ENCODE measurements at places on chromosomes 2 and 18.

DNA sequence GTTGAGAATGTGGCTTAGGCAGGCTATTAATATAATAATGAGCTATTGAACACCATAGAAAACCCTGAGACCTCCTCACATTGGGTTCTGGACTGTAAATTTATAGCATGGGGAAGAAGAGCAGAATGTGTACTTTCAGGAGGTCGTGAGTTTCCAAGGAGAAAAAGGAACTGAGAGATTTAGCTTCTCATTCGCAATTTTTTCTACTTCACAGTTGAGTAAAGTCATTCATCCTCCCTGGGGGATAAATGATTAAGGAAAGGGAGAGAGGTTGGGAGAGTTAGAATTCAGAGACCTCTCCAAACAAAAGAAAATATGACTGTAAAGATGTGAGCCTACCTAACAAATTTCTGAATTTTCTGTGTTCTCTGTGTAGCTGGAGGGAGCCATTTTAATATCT lies 205.8 kb upstream of the CYRIA start:
- no peak for DNase-seq

DNA sequence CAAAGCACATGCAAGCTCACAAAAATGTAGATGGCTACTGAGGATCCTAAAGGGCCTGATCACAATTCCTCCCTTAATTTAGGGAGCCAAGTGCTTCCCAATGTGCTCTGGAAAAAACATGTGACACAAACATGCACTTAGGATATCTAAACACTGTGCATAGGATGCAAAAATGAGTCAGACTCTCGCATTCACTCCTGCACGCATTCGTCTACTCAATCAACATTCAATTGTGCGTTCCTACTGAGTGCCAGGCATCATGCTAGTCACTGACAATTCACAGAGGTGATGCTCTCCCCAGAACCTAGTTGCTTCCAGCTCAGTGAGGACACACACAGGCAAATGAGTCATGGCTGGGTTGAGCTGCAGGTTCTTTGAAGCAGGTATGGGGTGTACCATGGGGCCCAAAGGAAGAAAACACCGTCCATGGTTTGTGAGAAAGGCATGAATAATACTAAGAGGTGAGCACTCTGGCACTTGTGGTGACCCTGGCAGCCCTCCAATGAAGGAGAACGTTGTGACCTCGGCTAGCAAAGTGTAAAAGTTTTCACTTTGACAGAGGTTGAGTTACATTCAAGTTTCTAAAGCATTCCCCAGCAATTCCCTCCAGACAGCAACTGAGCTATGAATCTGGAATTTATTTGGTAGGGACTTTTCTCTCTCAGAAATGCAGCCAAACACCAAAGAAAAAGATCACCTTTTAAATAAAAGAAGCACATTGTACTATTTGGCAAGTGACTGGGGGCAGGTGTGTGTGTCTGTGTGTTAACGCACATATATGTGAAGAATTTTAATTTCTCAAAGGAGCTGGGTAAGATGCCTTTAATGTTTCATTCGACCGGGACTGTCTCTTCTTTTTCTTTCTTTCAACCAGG lies 173.3 kb downstream of the ALPK2 start:
- no peak for DNase-seq

- peak; percentile 23 for DNase-seq
These were observed 76.1 kb downstream of the KCNF1 start for GRCh38 chr2:10987861-10988260.

- no peak for DNase-seq
These were observed 35.5 kb downstream of the ST8SIA5 start for GRCh38 chr18:46721331-46721730.

DNA sequence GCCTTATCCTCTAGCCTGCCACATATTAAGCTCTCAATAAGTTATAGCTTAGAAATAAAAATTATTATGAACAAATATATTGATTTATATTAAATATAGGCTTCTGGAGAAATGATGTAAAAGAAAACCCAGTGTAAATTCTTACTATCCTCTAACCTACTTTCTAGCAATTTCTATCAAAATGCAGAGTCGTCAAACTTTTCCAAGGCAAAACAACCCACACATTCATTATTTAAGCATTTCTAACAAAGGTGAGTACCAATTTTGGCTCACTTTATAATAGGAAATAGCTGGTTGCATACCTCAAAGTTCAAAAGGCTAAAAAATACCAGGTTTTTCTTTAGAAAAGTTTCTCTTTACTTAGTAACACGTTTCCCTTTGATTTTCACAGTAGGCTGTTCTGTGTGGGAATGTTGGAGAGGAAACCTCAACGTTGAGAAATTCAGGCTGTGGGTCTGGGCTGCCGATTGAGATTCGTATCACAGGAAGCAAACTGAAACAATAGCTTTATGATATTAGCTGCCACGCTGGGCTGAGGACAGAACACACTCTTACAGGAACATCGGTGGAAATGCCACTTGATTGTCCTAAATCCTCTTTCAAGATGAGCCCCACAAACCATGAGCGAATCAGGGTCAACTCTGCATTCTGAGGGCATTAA lies 53.0 kb downstream of the EPAS1 start:
- no peak for DNase-seq

DNA sequence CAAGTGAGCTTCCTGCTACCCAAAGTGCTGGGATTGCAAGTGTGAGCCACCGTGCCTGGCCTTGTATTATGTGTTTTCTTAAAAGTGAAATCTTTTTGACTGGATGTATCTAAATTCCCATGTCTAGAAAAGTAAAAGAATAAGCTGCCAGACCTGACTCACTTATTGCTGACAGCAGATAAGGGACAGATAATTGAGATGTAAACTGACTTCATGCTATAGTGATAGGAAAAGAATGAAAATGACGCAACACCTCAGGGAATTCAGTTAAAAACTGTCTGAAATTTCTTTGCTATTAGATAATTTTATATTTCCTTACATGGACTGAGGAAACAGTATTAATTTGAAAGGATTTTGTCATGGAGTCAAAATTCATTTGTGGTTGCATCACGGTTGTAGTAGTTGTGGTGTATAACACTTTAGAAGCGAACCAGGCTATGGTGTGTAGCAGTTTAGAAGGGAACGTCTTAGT lies 19.4 kb downstream of the TTC27 start:
- peak; percentile 93 for DNase-seq

Measured in IMR-90 (cell line).